Uterine smooth muscle cell (primary cell): ENCODE measurements at places on chromosomes 6 and 20. TPM values are rescaled to one million over a fixed set of nuclear protein-coding genes. Genes with fewer than 3 reads are reported as not detected.

EDN1 gene
- total RNA-seq, result 0.75 and 1.3 TPM in 2 replicates

DDO gene
- total RNA-seq, result 2.9 and 3.0 TPM in 2 replicates

MAS1 gene
- not detected in 2 replicates for total RNA-seq

BPIFB2 gene
- total RNA-seq, result not detected in 2 replicates

OPN5 gene
- total RNA-seq, result not detected in 2 replicates

CCN5 gene
- 1.5 and 10.6 TPM in 2 replicates for total RNA-seq

ZC2HC1B gene
- total RNA-seq, result not detected in 2 replicates

NOX3 gene
- total RNA-seq, result not detected in 2 replicates

AK9 gene
- 4.1 and 6.4 TPM in 2 replicates for total RNA-seq

HLA-DQA2 gene
- total RNA-seq, result not detected in 2 replicates

SNAP25 gene
- 0.25 and 0.44 TPM in 2 replicates for total RNA-seq

TNNC2 gene
- total RNA-seq, result 0.12 and 0.44 TPM in 2 replicates

ADGRG6 gene
- 1.5 and 6.6 TPM in 2 replicates for total RNA-seq

FERMT1 gene
- 5.2 and 7.7 TPM in 2 replicates for total RNA-seq

MYB gene
- 0.12 and 1.1 TPM in 2 replicates for total RNA-seq

TCP11 gene
- total RNA-seq, result 0.25 and 0.66 TPM in 2 replicates

EPPIN gene
- not detected in 2 replicates for total RNA-seq

CST1 gene
- 0.22 and 6.9 TPM in 2 replicates for total RNA-seq

PRL gene
- not detected in 2 replicates for total RNA-seq

FNDC1 gene
- total RNA-seq, result under 0.01 TPM in 2 replicates

SLC35F1 gene
- total RNA-seq, result 0.12 TPM in 1 of 2 replicates, not detected in the other

AP5S1 gene
- 16.7 and 23.1 TPM in 2 replicates for total RNA-seq
